ENCODE measurements at places on chromosomes 2 and 18. TPM values are rescaled to one million over a fixed set of nuclear protein-coding genes. Genes with fewer than 3 reads are reported as not detected.

SCN9A gene
- total RNA-seq = 0.86 TPM

TEX44 gene
- not detected for total RNA-seq

GRCh38 chr2:105593221-105593967 is 151.3 kb upstream of the NCK2 start:
- no peak for DNase-seq
- H3K36me3 ChIP-seq = no peaks in the 10 kb centered on the region
- no peaks in the 10 kb centered on the region for H3K27me3 ChIP-seq
- H3K27ac ChIP-seq = no peak overlapping the region

- peaks cover 20% of the 10 kb centered on the region for H3K4me1 ChIP-seq
- DNase-seq = peak; percentile 34
- H3K27me3 ChIP-seq = peaks cover 79% of the 10 kb centered on the region
- H3K36me3 ChIP-seq = no peaks in the 10 kb centered on the region
- peak within 1 kb of the TSS; percentile 94 for H3K4me3 ChIP-seq
Observed at GRCh38 chr2:86337244-86337835, at the start of gene REEP1. TSS of gene REEP1 (minus strand) at chr2:86337626. CDS start at chr2:86337510, 116 bp downstream.

GRCh38 chr2:69335311-69335710 is 51.7 kb downstream of the GFPT1 start:
- H3K4me1 ChIP-seq = no peaks in the 10 kb centered on the region
- H3K4me3 ChIP-seq = no peak overlapping the region
- H3K27ac ChIP-seq = no peak overlapping the region
- no peaks in the 10 kb centered on the region for H3K27me3 ChIP-seq
- peaks cover 11% of the 10 kb centered on the region for H3K36me3 ChIP-seq

GRCh38 chr2:217691516-217691915 is 311.3 kb downstream of the TNS1 start:
- no peaks in the 10 kb centered on the region for H3K27me3 ChIP-seq
- no peaks in the 10 kb centered on the region for H3K36me3 ChIP-seq
- H3K27ac ChIP-seq = no peak overlapping the region
- DNase-seq = no peak
- H3K4me1 ChIP-seq = peaks cover 11% of the 10 kb centered on the region
- no peak overlapping the region for H3K4me3 ChIP-seq

GRCh38 chr2:12773586-12774394 is 57.1 kb downstream of the TRIB2 start:
- no peak for DNase-seq
- peaks cover 3% of the 10 kb centered on the region for H3K27me3 ChIP-seq

DNA sequence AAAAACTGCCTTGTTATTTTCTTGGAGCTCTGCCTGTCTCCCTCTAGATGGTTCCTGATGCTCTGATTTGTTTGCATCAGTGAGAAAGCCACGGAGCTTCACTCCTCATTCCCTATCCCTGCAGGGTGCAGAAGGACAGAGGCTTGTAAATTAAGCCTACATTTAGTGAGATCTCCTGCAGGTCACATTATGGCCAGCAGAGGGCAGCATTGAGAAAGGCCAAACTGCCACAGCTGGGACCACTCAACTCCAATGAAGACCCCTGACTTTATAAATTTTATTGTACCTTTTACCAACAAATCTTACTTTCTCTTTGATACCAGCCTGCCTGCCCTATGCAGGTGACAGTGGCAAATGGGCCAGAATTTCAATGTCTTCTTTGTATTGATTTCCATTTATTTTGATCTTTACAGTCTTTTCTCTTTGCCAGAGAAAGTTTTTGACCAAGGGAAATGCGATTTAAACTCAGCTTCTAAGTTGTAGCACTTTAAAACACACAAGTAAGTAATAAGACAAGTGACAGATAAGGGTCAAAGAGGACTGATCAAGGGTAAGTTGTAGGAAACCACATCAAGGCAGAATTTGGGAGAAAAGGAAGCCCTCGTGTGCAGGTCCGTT is 1029.1 kb upstream of the KLHL29 start:
- no peaks in the 10 kb centered on the region for H3K27me3 ChIP-seq
- no peaks in the 10 kb centered on the region for H3K36me3 ChIP-seq
- DNase-seq = peak; percentile 85
- no peaks in the 10 kb centered on the region for H3K4me1 ChIP-seq

GNAL gene
- total RNA-seq = 20.4 TPM

BMPR2 gene
- total RNA-seq = 17.5 TPM

- no peaks in the 10 kb centered on the region for H3K4me1 ChIP-seq
- no peak for DNase-seq
- H3K27me3 ChIP-seq = no peaks in the 10 kb centered on the region
Observed at GRCh38 chr2:187655001-187655400, 100.8 kb upstream of the TFPI start.

TSPYL6 gene
- not detected for total RNA-seq

DNA sequence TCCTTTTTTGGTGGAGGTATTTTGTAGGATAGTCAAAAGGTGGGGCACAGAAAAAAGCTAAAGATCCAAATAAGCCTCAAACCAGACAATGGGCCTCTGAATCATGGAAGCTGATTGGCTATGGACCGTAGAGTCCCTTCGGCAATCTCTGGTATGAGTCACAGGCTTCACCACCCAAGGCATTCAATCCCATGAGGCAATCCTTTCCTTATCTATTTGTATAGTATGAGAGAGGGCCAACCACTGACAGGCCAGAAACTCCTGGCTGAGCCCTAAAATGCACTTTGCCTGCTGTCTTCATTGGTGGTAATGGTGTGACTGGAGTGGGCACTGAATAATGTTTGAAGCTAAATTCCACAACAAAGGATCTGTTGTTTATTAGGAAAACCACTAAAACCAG is 38.7 kb upstream of the MEX3C start:
- no peak overlapping the region for H3K27ac ChIP-seq
- no peaks in the 10 kb centered on the region for H3K36me3 ChIP-seq
- DNase-seq = no peak
- H3K27me3 ChIP-seq = no peaks in the 10 kb centered on the region

EIPR1 gene
- 34.9 TPM for total RNA-seq

ANKRD30B gene
- not detected for total RNA-seq

- no peaks in the 10 kb centered on the region for H3K27me3 ChIP-seq
- peaks cover 7% of the 10 kb centered on the region for H3K4me1 ChIP-seq
- no peaks in the 10 kb centered on the region for H3K36me3 ChIP-seq
- no peak for DNase-seq
- H3K4me3 ChIP-seq = no peak overlapping the region
Observed at GRCh38 chr2:33008716-33009115, 62.0 kb downstream of the LTBP1 start.

- no peak overlapping the region for H3K27ac ChIP-seq
- H3K27me3 ChIP-seq = no peaks in the 10 kb centered on the region
- H3K4me3 ChIP-seq = no peak overlapping the region
Observed at GRCh38 chr2:234269769-234270204, 219.3 kb downstream of the SPP2 start.

DNA sequence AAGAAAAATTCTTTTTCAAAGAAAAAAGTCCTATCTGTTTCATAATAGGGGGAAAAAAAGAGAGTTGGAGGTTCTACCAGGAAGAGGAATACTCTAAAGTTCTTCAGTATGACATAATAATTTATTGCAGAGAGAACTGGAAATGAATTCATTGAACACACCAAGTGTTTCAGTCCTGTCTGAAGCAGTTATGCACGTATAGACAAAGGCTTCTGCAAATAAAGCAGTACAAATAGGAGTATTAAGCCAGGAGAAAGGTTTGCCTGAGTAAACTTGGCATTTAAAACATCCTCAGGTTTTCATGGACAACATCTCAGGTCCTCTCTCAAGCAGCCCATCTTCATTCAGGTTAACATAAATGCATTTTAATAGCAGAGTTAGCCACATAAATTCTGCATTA is 141.6 kb downstream of the CCDC148 start:
- H3K4me3 ChIP-seq = no peak overlapping the region
- peaks cover 2% of the 10 kb centered on the region for H3K36me3 ChIP-seq
- H3K27ac ChIP-seq = no peak overlapping the region
- no peaks in the 10 kb centered on the region for H3K27me3 ChIP-seq

- no peak overlapping the region for H3K4me3 ChIP-seq
- H3K4me1 ChIP-seq = peaks cover 12% of the 10 kb centered on the region
- no peaks in the 10 kb centered on the region for H3K36me3 ChIP-seq
- H3K27me3 ChIP-seq = no peaks in the 10 kb centered on the region
- no peak overlapping the region for H3K27ac ChIP-seq
Observed at GRCh38 chr2:214069254-214069653, 341.6 kb upstream of the VWC2L start.

GRCh38 chr2:131588152-131588873 is 60.6 kb downstream of the CCDC74A start:
- DNase-seq = no peak
- peaks cover 7% of the 10 kb centered on the region for H3K4me1 ChIP-seq
- H3K27me3 ChIP-seq = no peaks in the 10 kb centered on the region
- H3K27ac ChIP-seq = peak overlapping the region; percentile 32

UNC80 gene
- 2.8 TPM for total RNA-seq

CPS1 gene
- total RNA-seq = 7.9 TPM

SIX3 gene
- total RNA-seq = not detected

DNA sequence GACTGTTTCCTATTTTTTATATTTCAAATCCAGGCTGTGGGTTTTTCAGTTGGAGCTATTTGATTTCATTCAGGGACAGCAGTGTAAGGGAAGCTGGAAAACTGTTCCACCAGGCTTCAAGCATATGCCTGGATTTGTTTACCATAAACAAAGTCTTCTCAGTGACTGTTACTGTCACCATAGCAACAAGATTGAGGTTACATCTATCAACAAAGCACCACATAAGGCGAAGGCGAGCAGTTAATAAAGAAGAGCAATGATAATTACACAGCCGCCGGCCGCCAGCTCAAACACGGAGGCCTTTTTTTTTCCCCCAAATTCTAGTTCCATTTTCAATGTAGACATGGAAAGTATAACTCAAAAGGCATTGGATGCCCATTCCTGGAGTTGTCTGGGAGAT is 553.7 kb upstream of the SYT4 start:
- no peak overlapping the region for H3K27ac ChIP-seq
- H3K4me3 ChIP-seq = no peak overlapping the region
- no peaks in the 10 kb centered on the region for H3K27me3 ChIP-seq
- H3K4me1 ChIP-seq = peaks cover 7% of the 10 kb centered on the region
- DNase-seq = no peak

DNA sequence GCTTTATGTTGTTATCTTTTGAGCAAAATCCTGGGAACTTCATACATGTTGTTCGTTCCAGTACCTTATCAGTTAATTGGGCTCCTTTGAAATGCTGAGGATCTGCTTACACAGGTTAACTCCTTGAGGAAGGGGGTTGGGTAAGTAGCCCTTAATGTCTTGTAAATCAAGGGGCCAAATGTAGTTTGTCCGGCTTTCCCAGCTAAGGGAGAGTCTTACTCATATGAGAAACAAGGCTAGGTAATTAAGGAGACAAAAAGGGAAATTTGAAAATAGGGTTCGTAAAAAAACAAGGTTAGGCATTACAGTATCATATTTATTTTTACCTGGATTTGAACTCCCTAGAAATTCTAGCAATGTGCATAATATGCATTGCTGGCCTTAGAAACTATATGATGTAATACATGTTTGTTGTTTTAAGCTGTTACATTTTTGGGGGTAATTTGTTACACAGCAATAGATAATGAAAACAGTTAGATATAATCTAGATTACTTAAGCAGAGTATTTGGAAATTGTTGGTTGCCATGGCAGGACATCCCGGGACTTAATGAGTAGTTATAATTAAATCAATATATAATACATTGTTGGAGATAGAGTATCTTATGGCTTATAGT is 30.9 kb upstream of the RNF149 start:
- no peak overlapping the region for H3K4me3 ChIP-seq
- no peak for DNase-seq
- no peak overlapping the region for H3K27ac ChIP-seq
- H3K4me1 ChIP-seq = peaks cover 12% of the 10 kb centered on the region
- H3K36me3 ChIP-seq = no peaks in the 10 kb centered on the region
- H3K27me3 ChIP-seq = no peaks in the 10 kb centered on the region

DNA sequence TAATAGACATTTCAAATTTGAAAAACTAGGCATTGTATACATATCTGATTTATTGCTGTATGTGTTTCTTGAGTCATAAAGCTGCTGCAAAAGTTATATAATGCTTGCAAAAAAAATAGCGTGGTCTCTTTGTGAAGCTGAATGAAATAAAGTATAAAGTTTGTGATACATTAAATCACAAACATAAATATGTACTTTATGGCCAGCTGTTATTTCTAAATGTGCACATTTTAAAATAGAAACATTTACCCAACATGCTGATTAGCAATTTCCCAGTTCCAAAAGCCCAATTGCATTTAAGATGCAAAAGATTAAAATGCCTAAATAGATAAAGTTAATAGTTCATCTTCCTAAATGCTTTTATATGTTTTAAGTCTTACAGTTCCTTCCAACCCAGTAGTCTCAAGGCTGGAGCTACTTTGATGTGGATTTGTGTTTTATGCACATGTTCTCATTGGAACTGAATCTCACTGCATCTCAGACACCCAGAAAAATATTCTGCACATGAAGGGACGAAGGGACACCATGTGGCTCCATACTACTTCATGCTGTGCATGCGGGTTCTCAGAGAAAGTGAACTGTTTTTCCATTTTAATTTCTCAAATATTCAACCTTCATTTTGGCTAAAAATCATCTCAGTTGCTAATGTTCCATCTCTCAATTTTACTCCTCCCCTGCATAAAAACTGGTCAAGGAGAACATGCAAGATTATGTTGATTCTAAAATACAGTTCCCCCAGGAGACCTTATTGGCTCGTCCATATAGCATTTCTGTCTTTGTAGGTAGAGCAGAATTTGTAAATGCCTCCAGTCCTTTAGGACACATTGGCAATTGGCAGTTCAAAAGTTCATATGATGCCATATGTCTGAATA is 304.6 kb downstream of the MTX2 start:
- no peaks in the 10 kb centered on the region for H3K4me1 ChIP-seq
- H3K27me3 ChIP-seq = peaks cover 41% of the 10 kb centered on the region
- no peak overlapping the region for H3K27ac ChIP-seq
- no peak overlapping the region for H3K4me3 ChIP-seq
- no peak for DNase-seq
- H3K36me3 ChIP-seq = no peaks in the 10 kb centered on the region

GRCh38 chr2:111128096-111128495 is 7.4 kb downstream of the BCL2L11 start:
- no peak for DNase-seq
- peaks cover 42% of the 10 kb centered on the region for H3K4me1 ChIP-seq
- H3K4me3 ChIP-seq = no peak overlapping the region
- peaks cover 1% of the 10 kb centered on the region for H3K27me3 ChIP-seq
- H3K27ac ChIP-seq = no peak overlapping the region

- no peaks in the 10 kb centered on the region for H3K27me3 ChIP-seq
- no peaks in the 10 kb centered on the region for H3K4me1 ChIP-seq
- no peak overlapping the region for H3K4me3 ChIP-seq
- H3K36me3 ChIP-seq = peaks cover 9% of the 10 kb centered on the region
- no peak for DNase-seq
- peak overlapping the region; percentile 14 for H3K27ac ChIP-seq
Observed at GRCh38 chr2:43939695-43940256, 56.0 kb downstream of the LRPPRC start.

SP110 gene
- 5.3 TPM for total RNA-seq

- DNase-seq = no peak
- H3K27ac ChIP-seq = no peak overlapping the region
- H3K4me3 ChIP-seq = no peak overlapping the region
Observed at GRCh38 chr18:80253871-80254492, 6.7 kb upstream of the PARD6G start.

MRPL53 gene
- 72.4 TPM for total RNA-seq

Data from neural crest cell (in vitro differentiated cells).